ENCODE measurements at places on chromosomes 3 and 15.

- DNase-seq, result no peak
Measured at GRCh38 chr3:169627789-169628188, 35.7 kb downstream of the MECOM start.

DNA sequence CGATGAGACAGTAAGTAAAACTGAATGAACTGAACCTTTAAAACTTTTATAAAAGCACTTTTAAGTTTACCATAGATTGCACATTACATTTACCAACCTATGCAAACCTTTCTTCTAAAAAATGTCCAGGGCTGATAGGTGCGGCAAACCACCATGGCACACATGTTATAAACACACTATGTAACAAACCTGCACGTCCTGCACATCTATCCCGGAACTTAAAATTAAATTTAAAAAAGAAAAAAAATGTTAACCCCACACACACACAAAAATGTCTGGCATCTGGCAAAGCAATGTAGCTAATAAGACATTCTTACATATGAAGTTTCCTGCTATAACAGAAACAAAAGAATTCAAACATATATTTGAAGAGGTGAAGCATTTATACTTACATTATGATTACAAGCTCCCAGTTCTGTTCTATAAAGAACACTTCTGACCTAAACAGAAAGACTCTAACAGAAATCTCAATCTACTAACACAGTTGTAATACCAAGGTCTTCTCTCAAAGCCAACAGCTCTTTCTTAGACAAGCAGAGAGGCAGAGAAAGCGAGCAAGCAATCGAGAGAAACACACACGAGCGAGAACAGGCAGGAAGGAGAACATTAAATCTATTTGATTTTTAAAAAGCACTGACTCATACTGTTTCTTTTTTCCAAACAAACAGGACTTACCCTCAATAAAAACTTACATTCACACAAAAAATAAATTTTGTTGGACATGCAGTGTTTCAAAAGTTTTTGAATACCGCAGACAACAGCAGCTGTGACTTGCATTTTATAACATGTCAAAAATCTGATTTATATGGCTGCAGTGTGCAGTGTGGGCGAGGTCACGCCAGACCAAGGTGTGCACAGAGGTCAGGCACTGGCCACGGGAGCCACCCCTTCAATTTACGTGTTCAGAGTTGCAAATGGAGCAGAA is at the start of gene NRG4:
NRG4 (minus strand) TSS at position 798 of the 925 bp plus-strand sequence. CDS start 1,194 bp downstream, outside the sequence.
- DNase-seq, result peak; percentile 20

DNA sequence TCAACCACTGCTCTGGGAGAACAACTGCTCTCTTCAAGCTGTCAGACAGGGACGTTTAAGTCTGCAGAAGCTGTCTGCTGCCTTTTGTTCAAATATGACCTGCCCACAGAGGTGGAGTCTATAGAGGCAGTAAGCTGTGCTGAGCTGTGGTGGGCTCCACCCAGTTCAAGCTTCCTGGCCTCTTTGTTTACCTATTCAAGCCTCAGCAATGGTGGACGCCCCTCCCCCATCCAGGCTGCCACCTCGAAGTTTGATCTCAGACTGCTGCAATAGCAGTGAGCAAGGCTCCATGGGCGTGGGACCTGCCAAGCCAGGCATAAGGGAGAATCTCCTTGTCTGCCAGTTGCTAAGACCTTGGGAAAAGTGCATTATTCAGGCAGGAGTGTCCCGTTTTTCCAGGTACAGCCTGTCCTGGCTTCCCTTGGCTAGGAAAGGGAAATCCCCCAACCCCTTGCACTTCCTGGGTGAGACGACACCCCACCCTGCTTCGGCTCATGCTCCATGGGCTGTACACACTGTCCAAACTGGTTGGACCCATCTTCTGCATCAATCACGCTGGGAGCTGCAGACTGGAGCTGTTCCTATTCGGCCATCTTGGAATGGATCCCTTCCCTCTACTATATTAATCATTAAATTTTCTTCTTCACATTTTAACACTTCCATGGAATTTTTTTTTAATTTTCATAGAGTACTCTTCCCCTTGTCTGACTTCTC is 167.0 kb upstream of the UBE2E2 start:
- DNase-seq, result no peak

DNA sequence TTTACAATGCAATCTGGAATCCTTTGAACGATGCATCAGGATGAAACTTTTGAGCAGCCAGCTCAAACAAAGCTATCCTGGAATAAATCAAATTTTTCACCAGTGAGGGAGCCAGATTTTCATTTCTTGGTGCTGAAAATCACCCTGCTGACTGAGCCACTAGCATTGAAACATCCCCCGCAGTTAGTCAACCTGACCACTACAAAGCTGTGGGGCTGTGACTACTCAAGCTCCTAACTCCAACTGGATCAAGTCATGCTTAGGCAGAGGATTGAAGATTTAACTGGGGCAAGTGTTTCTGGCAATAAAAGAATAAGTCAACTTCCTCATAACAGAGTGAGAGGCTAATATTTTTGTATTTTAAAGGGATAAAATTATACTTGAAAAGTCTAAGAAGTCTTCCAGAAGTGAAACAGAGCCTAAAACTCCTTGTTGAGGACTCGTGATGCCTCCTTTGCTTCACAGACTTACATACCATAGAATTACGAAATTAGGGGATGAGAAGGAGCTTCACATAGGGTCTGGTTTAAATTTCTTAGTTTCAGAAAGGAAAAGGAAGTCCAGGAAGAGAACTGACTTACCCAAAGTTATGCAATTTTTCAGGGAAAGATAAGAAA is 177.8 kb downstream of the SERPINI1 start:
- DNase-seq, result peak; percentile 83

- DNase-seq, result peak; percentile 56
Measured at GRCh38 chr3:150286390-150287147, 121.5 kb upstream of the TSC22D2 start.

GRCh38 chr3:146503461-146504202 is 34.3 kb upstream of the PLSCR2 start:
- peak; percentile 63 for DNase-seq

DNA sequence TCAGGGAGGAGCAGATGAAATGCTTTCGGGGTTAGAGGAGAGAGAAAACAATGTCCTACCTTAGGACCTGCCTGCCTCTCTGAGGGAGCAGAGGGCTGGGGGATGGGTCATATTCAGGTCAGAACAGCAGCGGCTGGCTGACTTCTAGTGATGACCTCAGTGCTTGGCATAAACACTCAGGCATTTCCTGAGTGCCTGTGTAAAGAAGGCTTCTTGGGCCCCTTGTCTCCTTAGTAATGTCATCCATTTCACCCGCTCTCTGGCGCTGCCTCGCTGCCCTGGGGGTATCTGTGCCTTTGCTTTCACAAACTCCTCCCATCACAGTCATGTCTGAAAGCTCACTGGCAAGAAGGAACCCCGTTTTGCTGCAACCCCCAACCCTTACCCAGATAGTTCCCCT is 82.9 kb upstream of the GSK3B start:
- DNase-seq, result no peak

DNA sequence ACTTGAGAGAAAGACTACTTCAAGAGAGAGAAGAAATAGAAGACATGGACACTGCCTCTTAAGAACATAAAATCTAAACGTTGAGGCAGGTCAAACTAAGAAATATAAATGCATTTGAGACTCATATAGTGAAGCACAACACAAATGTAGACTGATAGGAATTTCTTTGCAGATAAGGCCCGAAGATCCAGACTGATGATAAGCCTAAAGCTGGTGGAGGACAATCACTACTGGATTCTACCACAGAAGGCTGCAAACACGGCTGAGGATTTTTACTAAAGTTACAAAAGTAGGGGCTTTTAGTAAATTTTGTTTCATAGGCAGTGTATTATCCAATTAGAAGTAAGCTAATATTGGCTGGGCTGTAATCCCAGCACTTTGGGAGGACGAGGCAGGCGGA is 278.3 kb downstream of the RAP2B start:
- no peak for DNase-seq

DNA sequence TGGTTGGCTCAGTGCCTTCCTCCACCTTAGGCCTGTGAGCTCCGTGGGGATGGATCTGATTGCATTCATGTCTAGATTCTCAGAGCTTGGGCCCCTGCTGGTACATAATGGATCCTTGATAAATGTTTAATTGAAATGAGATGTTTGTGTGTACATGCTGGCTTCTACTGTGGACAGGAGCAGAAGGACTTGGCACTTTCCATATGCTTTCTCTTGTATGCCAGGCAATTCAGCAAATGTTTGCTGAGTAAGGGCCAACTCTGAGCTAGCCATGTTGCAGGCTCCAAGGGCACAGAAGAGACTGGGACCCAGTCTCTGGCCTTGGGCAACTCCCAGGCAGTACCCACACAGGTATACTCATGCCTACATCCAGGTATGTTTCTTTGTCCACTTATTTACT is 67.0 kb downstream of the RAB11A start:
- no peak for DNase-seq

GRCh38 chr15:25397100-25397499 is 41.7 kb downstream of the UBE3A start:
- DNase-seq, result no peak

- no peak for DNase-seq
Measured at GRCh38 chr3:114615523-114616085, 321.8 kb downstream of the TIGIT start.

DNA sequence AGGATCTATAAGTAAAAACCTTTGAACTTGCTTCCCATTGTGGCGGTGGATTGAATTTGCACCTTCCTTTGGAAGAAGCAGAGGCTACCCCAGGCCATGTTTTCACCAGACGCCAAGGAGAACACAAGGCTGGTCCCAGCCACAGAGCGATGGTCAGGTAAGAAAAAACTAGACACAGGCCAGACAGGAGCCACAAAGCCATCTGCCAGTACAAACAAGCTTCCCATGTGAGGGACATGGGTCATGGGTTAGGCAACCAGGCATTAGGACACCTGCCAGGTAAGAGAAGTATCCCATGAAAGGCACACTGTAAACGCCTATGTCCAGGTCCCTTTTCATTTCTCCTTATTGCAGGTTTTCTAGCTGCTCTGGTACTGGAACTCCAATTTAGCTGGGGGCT is 190.2 kb downstream of the KLF13 start:
- no peak for DNase-seq

DNA sequence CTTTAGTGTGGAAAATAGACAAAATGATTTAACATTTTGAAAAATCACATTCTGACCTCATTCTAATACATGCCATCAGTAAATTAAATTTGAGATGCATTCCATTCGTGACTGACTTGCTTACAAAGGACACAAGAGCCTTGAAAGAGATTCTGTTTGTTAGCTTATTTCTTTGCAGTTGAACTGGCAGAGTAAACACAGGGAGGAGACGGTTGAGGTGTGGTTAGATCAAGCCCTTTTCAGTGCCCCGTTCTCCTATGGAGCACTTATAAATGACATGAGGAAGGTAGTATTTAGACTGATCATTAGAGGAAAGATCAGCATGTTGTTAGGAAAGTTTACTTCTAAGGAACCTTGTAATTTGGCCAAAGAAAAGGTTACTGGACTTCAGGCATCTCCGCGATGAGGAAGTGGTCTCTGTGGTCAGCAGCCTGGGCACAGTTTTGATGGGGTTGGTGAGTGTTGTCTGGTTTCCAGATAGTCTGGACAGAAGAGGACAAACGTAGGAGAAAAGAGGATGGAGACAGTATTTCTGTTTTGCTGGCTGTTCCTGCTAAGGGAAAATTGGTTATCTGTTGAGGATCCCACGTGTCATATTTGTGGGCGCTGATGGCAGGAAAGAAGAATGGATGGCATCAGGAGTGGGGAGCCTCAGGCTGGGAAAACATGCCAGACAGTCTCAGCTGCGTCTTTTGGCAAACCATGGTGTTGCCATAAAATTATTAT is 328.9 kb upstream of the TBL1XR1 start:
- peak; percentile 62 for DNase-seq

DNA sequence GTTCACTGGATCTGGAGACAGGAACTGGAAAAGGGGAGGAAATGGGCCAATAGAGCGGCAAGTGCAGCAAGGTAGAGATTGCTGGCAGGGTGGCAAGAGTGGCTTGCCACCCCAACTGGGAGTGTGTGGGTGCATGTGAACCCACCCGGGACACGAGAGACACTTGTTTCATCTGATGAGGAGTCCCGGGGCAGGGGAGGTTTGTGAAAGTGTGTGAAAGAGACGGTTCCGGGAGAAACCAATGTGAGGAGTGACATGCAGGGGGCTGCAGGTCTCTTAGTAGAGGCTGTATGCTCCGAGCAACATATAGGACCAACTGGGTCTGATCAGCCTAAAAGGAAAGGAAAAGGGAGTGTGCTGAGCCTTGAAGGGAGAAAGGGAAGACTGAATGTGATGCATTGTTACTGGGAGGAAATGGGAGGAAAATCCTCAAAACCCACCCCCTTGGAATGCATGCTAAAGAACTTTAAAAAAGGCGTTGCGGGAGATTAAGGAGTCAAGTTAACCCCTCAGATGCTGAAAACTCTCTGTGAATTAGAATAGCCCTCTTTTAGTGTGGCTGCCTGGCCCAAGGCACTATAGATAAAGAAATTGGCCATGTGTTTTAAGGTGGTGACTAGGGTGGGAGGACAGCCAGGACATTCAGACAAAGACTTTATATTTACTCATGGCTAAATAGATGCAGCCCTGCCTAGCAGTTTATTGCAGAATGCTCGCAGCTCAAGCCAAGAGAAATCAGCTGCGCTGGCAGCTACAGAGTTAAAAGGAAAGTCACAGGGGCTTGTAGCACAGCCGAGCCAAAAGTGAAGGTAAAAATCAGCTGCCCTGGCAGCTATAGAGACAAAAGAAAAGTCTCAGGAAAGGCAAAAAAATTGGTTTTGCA is 9.1 kb upstream of the SLC9C1 start:
- DNase-seq, result no peak

DNA sequence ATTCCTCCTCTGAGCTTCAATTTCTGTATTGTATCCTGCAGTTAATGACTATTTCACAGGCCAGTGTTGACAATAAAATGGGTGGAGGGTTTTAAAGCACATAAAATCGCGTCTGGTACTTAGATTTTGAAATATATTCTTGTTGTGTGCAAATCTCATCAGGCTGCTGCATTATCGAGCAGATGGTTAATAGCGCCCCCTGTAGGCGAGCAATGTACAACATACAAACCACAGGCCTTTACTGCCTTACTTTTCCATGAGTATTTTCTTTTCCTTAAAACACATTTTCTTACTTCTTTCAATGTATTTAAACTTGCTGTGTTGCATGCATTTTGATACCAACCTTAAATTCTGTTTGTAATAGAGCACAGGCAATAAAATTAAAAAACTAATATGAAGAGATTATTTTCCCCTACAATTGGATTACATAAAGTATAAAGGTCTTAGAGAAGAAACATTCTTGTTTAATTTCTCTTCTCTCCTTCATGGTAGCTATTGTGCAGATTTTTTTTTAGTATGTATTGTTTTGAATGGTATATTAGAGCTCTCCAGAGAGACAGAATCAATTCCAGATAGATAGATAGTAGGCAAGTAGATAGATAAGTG is 608.4 kb downstream of the CADM2 start:
- peak; percentile 77 for DNase-seq
